ENCODE measurements at places on chromosomes 11 and 22. TPM values are rescaled to one million over a fixed set of nuclear protein-coding genes. Genes with fewer than 3 reads are reported as not detected.

TBX10 gene
- not detected for total RNA-seq

MYEOV gene
- 1.2 TPM for total RNA-seq

MMP3 gene
- total RNA-seq, result 17.8 TPM

DNA sequence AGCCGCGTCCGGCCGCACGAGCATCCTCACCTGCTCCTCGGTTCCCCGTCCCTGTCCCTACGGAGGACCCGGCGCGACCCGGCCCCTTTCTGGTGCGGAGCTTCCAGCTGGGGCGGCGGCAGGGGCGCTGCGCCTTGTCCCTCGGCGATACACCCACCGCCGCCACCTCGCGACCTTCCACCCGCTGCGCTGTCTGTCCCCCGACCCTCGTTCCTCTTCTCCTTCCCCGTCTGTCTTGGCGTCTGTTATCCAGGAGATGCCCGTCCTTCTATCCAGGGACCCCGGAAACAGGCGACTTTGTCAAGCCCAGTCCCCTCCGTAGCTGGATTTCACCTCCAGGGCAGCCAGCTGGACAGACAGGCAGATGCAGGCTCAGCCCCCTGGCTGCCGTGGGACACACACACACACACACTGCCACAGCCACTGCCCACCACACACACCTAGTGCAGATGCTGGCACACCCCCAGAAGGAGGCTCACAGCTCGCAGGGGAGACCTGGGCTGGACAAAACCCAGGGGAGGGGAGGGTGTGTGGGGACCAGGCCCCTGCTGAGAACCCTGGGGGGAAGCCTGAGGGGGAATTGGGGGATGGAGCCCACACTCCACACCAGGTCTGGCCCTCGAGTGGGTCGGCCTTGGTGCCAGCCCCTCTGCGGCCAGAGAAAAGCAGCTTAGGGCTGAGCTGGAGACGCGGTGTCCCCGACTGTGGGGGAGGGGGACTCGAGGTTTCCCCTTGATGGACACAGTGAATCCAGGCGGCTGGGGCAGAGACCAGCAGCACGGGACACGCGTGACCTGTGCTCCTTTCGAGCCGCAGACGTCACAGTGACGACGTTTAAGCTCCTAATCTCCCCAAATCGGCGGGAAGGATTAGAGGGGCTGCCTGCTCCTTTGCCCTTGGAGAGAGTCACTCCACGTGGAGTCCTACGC is 788 bp downstream of the DRD4 start:
- no peak for DNase-seq

DNA sequence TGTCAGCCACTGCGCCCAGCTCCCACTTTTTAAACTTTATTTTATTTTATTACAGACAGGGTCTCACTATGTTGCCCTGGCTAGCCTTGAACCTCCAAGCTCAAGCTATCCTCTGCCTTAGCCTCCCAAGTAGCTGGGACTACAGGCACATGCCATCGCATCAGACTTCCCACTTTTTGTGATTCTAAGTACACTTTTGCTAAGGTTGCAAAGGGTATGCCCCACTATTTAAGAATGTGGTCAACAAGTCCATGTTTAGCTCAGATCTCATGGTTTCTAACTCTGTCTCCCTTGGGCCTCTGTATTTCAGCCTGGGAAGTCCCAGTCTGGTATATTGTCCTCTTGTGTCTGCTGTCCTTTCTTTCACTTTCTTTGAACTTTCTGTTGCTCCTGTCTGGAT is 35.3 kb downstream of the EXPH5 start:
- no peak for DNase-seq

All from MG63 (cell line).